ENCODE measurements at places on chromosomes 12 and 14.

GRCh38 chr12:66163289-66163688, 6.5 kb downstream of the TMBIM4 start:
- no peak for DNase-seq

DNA sequence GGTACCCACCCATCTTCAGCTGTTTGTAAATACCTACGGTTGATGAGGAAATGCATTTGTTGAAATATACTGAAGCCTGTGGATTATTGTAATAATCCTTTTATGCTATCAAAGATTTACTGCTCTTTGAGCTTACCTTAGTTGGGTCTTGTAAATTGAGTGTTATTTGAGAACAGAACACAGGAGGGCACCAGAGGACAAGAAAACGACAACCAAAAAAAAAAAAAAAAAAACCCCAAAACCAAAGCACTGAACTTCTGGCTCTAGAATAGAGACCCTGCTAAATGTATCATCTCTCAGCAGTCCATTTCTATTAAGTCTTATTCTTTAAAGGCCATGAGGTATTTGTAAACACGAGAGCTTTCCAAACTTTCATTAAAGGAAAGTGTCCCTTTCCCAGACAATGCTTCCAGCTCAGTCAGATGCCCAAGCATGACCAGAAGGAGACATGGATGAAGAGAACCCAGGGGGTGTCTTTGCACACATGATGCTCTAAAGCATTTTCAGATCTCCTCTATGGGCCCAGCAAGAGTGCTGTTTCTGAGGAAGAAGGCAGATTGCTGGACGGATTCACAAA, 763.9 kb downstream of the NRXN3 start:
- DNase-seq: no peak

DNA sequence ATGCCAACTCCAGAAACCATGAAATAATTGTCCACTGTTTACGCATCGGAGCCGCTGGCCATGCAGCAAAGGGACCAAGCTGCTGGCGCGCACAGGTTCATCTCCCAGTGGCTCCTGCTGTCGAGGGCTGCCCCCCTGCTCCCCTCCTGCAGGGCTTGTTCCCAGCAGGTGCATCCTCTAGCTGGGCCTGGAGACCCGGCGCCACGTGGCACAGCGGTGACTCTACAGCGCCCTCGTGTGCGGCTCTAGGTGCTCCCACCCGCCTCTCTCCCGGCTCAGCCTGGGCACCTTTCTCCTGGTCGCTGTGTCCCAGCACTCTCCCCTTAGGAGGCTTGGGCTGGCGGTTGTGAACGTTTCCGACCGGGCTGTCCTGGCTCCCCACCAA, 37.5 kb upstream of the INF2 start:
- DNase-seq: no peak

DNA sequence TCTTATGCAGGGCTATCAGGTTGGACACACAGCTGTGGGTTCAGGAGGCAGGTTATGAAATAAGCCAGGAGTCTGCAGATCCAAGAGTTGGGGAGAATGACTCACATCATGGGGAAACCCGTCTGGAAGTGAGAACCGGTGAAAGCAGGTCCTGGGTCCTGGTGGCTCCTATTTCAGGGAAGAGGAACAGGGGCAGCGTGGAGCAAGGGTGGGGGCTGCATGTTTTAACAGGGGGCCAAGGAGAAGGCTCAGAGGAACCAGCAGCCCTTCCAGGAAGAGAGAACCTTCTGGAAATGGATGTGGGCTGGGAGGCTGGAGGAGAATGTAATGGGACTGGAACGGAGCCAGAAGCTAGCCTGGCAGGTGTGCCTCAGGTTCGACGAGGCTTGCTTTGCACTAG, 7.8 kb upstream of the KRT74 start:
- no peak for DNase-seq

GRCh38 chr14:75636100-75636692, 24.5 kb downstream of the ERG28 start:
- DNase-seq: peak; percentile 37

- peak; percentile 31 for DNase-seq
Observed at GRCh38 chr12:24109381-24110039, 160.0 kb upstream of the SOX5 start.

GRCh38 chr12:40635141-40635731, 57.0 kb upstream of the CNTN1 start:
- no peak for DNase-seq

DNA sequence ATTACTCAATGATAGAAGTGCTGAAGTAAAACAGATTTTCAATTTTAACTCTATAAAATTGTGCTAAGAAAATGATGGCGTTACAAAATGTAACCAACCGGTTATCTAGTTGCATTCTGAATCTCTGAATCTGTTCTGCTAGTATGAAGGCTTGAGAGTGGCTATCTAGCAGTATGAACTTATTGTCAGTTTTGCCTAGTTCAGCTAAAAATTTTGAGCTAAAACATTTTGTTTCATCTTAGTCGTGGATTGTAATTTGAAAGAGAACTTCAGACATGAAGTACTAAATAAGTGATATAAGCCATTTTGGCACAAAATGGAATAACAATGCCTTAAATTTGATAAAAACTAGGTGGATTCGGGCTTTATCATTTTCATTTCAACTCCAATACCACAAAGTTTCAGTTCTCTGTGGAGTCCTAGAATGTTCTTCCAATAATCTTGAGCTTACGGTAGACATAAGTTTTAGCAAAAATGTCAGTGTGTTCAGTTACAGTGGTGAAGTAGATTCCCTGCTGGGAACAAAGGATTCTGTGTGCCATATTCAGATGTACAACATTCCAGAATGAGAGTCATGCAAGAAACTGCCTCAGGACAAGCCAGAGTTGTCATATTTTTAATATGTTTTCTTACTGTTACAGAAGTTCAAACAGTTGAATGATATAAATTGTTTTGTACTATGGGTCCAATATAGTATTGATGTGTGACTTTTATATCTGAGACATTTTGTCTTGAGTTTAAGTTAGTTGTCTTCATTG, 28.1 kb downstream of the ATP6V1D start:
- DNase-seq: no peak

- no peak for DNase-seq
Observed at GRCh38 chr14:85461432-85462133, 68.4 kb upstream of the FLRT2 start.

DNA sequence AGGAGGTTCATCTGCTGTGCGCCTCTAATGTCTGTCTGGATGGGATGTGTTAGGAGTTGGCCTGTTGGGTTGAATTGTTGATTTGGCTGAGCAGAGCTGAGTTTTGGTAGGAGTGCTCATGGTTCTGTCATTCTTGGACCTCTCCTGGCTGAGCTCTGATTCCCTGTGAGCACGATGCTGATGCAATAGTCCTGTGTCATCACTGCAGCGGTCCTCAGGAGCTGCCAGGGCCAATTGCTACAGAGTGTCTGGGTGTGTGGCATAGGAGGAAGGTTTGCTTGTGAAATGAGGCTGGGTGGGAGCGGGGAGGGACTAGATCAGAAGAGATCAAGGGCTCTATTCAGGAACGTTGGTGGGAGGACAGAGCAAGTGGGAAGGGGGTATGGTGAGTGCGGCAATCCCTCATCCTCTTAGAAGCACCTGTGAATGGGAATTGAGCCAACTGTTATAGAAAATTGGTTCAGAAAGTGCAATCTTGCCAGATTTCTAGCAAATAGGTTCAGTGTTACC, 21.2 kb downstream of the PEX5 start:
- no peak for DNase-seq

DNA sequence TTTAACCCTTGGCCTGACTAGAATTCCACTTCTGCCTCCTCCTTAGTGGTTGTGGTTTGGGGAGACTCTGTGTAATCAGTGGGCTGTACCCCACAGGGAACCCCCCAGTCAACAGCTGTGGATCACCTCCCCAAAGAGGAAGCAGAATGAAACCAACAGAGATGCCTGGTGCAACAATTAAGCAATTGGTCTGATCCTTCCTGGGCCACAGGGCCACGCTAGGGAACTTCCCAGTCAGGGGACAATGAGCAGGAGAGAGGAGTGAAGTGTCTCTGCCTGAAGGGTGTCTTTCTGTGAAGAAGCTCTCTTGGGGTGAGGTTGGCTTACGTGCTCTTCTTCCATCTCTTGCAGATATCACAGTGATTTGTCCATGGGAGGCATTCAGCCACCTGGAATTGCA, 8.2 kb downstream of the PDE6H start:
- no peak for DNase-seq

- no peak for DNase-seq
Observed at GRCh38 chr14:99270458-99271220, 1.4 kb downstream of the BCL11B start.

- no peak for DNase-seq
Observed at GRCh38 chr12:53860426-53861345, 77.9 kb upstream of the HOXC13 start.

- DNase-seq: no peak
Observed at GRCh38 chr12:114698566-114699163, 14.7 kb upstream of the TBX3 start.

GRCh38 chr14:36132826-36133225, 43.7 kb downstream of the PTCSC3 start:
- no peak for DNase-seq

GRCh38 chr12:83920821-83921547, 991.6 kb downstream of the SLC6A15 start:
- no peak for DNase-seq

- DNase-seq: no peak
Observed at GRCh38 chr12:32437095-32437515, 37.7 kb downstream of the FGD4 start.

GRCh38 chr14:71119075-71119474, 211.8 kb downstream of the PCNX1 start:
- DNase-seq: no peak

- no peak for DNase-seq
Observed at GRCh38 chr14:97571866-97572555, 774.8 kb downstream of the VRK1 start.

DNA sequence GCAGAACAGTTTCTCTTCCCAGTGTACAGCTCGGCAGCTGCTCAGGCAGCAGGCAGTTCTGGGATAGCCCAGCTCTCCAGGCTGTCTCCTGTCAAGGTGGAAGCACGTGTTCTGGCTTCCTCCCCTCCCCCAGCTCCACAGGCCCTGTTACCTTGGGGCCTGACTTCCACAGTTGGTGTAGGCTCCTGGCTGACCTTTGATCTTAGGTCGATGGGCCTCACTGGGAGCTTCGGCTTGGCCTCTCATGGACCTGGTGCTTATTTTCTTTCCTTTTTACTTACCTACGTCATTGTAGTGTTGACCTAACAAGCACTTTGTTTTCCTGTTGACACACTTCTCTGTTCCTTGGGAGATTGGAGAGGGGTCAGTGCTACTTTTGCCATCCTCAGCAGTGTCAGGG, 17.0 kb downstream of the DLST start:
- no peak for DNase-seq

GRCh38 chr14:82655770-82656169, 1122.1 kb upstream of the SEL1L start:
- DNase-seq: no peak

DNA sequence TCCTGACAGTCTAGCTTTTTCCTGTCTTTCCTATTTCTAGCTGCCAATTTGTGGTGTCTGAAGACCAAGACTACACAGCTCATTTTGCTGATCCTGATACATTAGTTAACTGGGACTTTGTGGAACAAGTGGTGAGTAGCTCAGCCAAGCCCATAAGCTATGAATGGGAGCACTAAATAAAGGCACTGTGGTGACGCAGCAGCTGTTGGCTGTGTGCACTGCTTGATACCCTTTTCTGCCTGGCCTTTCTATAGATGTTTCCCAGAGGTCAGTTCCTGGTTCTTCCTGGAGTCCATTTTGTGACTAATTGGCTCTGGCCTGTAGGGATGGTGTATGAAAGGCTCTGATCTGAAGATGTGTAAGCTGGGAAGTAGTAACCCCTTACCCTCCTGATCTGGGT, 20.5 kb downstream of the RNF10 start:
- no peak for DNase-seq

- no peak for DNase-seq
Observed at GRCh38 chr12:106249411-106250135, 1.8 kb upstream of the CKAP4 start.

GRCh38 chr12:75969768-75970167, 61.8 kb downstream of the PHLDA1 start:
- no peak for DNase-seq

DNA sequence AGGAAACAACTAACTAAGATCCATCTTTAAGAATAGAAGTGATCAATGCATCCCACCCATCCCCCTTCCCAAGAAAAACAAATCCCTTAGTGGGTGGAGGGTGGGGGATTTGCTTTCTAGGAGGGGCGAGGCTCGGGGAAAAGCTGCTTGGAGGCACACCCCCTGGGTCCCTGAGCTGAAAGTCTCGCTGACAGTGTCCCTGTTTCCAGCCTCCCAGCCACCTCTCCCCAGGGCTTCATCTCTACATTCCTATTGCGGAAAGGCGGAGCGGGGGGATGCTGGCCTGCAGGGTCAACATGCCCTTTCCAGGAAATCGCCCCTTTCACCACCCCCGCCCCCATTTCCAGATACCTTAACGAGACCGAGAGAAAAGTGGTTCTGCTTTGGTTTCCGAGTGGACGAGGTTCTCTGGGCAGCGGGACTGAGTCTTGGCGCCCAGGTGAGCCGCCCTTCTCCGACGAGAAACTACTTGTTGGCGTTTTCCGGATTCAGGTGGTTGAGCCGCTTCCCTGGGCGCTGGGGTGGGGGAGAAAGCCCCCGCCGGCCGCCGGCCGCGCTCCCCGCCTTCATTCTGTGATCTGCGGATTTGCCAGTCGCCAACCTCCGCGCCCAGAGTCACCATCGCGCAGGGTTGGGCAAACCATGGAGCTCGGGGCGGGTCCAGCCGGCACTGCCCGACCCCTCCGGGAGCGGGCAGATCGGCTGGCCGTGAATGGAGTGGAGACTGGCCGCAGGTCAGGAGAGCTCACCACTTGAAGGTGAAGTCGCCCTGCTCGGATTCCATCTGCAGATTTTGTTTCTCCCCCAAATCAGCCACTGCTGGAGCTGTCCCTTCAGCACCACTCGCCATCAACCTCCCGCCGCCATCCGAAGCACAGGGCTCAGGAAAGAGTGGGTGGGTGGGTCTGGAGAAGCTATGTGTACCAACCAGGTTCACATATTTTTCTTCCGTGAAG, 505 bp downstream of the KCNC2 start:
- DNase-seq: no peak

DNA sequence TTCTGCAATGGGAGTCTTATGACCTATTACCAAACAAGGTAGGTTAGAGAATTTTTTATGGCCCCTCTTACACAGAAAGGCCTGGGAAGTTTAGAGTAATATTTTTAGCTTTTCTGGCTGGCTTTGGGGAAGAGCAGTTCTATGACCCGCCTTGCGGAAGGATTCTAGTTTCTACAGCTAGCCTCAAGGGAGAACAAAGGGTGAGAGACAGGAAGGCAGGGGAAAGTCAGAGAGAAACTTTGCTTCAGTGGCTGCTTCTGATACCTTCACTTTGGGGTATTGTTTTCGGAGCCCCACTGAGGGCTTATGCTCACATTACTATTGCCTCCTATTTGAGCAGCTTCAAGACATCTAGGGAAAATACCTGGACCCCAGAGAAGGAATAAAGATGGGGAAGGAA, 80.7 kb upstream of the NUDT4 start:
- no peak for DNase-seq
